ENCODE measurements at places on chromosomes 5 and 9.

GRCh38 chr5:103111468-103111867 lies 8.5 kb downstream of the GIN1 start:
- DNase-seq = no peak

GRCh38 chr9:21974343-21974721 lies 19.9 kb downstream of the CDKN2A start:
- no peak for DNase-seq

DNA sequence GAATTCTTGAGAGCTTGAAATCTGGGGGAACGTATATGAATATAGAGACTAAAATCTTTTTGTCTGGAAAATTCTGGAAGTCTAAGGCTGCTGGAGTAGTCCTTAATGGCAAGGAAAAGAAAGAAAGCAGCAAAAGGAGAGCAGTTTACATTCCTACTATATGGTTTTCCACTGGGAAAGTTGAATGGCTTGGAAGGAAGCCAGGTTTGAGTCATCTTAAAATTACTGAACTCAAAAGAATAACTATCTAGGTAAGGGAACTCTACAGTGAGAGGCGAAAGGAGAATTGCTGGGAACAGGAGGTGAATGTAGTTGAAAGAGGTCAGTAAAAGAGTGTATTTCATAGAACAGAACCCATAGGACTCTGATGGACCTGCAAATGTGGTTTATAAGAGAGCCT lies 258.1 kb upstream of the EDIL3 start:
- peak; percentile 28 for DNase-seq

GRCh38 chr5:24850926-24851486 lies 206.2 kb upstream of the CDH10 start:
- no peak for DNase-seq

- DNase-seq = no peak
Observed at GRCh38 chr9:129612123-129612522, 8.8 kb downstream of the C9orf50 start.

DNA sequence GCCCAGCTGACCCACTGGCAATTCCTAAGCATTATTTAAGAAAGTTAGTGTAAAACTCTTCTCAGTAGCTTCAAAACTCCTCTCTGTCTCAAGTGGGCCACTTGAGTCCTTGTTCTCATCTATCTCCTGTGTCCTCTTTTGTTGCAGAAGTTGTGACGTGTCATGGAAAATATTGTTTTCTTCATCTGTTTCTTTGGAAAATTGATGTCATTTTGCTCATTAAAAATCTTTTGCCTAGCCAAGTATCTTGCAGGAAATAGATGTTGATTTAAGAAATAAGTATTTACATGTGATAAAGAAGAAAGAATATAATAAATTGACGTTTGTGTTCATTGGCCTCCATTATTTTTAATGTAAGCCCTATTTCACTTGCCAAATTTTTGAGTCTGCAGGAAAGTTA lies 1158.4 kb upstream of the SEMA6A start:
- no peak for DNase-seq

- DNase-seq = peak; percentile 99
Observed at GRCh38 chr5:168552146-168552545, 23.0 kb downstream of the FBLL1 start.

DNA sequence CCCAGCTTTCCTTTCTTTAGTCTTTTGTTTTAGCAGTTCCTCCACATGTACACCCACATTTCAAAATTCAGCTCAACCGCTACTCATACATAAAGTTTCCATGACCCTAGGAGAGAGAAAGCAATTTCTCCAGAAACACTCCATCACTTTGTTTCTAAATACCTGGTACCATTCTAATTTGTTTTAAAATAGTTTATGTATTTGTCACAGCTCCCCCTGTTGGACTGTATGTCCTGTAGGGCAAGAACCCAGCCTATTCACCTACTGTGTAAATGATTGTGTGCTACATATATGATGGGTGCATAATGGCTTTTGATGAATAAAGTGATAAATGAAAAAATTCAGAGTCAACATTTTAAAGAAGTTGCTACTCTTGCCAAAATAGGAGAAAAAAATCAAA lies 139.1 kb downstream of the COX7C start:
- no peak for DNase-seq

DNA sequence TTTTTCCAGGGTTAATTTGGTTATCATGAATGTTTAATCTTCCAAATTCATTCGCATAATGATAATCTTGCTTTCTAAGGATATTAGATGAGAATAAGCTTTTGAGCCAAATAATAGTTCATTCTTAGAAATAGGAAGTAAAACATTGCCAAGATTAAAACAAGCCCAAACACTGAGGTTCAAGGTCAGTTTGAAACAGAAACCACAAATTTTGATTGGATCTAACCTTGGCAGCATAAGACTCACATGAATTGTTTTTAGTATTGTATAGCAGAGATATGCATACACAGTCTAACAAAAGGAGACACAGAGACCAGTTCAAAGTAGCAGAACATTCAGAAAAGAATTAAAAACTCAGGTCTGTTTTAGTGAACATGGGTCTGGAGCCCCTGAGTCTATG lies 43.4 kb upstream of the VCAN start:
- DNase-seq = peak; percentile 51

GRCh38 chr9:23821375-23822181 lies 4.5 kb downstream of the ELAVL2 start:
- DNase-seq = no peak

DNA sequence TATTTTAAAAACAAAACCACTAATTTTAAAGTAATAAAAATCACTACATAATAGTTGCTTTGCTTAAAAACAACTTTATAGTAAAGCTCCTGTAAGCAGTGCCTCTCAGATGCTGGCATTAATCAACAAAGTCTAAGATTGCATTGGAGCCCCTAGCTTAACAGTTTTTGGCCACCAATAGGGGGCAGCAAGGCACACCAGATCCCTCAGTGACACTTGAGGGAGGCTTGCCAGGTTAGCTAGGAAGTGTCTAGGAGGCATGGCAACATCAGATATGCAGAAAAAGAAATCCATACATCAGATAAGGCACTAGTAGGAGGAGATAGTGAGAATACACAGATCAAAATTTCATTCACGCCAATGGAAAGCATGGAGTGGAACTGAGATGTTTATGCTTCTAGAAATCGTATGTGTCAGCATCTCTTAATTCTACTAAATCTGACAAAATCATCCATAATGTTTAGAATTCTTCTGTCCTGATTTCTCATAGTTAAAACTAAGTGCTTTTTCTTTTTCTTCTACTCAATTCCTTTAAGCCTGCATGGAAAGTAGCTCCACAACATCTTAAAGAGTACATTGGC lies 73.6 kb upstream of the PAM start:
- DNase-seq = peak; percentile 78

GRCh38 chr9:10678790-10679189 lies 66.0 kb upstream of the PTPRD start:
- DNase-seq = peak; percentile 49

DNA sequence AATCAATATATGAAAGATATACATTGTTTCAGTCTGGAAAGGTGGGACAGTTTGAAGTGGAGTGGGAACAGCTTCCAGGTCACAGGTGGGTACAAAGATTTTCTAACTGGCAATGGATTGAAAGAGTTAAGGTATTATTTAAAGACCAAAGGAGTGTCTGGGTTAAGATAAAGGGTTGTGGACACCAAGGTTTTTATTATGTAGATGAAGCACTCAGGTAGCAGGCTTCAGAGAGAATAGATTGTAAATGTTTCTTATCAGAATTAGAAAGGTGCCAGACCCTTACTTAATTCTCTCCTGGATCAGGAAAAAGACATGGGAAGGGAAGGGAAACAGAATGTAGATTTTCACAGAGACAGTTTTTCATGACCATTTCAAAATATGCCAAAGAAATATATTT lies 1174.8 kb downstream of the MAT2B start:
- no peak for DNase-seq

DNA sequence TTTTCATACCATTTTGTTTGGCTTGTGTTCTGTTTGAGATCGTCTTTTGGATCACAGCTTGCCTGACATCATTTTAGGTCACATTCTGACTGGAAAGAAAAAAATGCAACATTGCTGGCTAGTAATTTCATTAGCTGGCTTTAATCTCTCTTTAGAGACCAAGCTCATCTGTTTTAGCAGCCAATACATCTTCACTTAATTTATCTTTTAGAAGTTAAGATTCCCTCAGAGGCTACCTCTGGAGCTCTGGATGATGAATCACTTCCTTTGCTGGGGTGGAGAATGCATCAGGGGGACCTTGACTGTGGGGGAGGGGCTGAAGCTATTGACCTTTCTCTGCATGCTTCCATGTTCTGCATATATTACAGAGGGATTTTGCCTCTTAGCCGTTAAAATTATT lies 181.5 kb upstream of the OTULINL start:
- peak; percentile 59 for DNase-seq

DNA sequence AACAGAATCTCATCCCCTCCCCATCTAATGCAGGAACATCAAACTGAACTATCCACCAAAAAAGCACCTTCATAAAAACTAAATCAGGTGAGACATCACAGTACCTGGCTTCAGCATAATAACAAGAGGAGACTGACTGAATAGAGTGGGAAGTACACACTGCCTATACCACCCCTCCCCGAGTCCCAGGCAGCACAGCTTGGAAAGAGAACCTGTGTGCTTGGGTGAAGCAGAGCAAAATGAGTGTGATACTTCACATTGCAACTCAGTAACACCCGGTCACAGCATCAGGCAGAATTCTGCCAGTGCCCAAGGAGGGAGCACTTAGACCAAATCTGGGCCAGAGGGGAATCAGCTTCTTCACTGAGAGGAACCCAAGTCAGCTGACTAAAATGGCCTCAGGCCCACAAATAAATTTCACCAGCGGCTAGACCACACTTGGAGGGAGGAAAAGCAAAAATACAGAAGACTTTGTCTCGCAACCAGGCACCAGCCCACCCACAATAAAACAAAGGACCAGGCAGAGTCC lies 69.3 kb upstream of the OR2K2 start:
- no peak for DNase-seq

DNA sequence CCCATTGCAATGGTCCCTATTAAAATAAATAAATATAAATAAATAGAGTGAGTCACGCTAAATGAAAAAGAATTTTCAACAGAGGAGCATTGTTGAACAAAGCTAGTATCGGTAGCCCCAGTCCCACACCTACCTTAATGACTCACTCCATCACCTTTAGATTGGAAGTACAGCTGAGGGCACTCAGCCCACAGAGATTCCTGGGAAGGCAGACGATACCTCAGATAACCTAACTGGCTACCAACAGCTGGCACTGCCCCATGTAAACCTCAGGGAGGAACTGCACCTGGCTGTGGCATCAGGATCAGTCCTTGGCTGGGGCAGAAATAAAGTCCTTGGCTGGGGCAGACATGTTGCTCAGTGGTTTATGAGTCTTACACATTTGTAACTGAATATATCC lies 49.3 kb downstream of the SPRY4 start:
- no peak for DNase-seq

DNA sequence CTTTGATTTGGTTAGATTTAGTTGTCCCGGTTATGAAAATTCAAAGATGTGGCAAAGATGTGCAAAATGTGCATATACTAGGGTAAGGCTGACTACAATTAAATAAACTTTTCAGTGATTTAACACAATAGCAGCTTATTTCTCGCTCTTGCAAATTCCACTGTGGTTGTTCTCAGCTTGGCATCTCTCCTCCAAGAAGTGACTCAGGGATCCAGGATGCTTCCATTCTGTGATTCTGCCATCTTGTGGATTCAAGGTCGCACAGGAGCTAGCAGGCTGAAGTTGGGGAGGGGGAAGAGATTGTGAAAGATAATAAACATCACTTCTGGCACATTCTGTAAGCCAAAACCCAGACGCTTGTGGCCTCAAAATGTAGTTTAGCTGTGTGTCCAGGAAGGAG lies 60.1 kb upstream of the TGFBR1 start:
- DNase-seq = no peak

GRCh38 chr9:94927762-94928670 lies 201.5 kb downstream of the AOPEP start:
- DNase-seq = no peak

DNA sequence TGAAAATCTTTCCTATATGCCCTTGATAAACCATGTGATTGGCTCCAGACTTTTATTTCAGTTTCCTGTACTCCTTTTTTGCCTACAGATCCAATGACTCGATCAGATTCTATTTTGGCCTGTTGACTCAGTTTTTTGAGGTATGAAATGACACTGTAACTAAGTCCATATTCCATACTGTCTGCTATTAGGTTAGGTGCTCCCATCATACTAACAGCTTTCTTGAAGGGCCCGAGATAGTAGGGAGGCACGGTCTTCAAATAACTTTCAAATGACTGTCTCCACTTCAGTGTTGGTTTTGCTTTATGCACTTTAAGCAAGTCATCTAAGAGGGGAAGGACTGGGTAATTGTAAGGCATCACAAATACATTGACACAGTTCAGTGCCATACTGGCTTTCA lies 295.4 kb upstream of the DAB2 start:
- DNase-seq = no peak

DNA sequence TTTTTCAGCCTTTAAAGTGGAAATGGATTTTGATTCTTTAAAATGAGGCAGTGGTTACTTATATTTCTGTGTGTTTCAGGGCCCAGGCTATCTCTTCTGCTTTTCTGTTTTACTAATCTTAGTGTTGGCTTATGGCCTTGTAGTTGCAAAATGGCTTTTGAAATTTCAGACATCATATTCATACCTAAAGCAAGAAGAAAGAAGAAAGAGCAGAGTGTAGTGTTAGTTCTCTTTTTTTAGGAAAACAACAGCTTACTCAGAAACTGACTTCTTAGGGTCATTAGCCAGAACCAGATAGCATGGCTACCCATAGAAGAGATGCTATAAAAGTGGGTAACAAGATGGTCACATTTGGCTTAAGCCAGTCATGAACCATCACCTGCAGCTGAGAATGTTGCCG lies 20.9 kb downstream of the ZBED3 start:
- no peak for DNase-seq

DNA sequence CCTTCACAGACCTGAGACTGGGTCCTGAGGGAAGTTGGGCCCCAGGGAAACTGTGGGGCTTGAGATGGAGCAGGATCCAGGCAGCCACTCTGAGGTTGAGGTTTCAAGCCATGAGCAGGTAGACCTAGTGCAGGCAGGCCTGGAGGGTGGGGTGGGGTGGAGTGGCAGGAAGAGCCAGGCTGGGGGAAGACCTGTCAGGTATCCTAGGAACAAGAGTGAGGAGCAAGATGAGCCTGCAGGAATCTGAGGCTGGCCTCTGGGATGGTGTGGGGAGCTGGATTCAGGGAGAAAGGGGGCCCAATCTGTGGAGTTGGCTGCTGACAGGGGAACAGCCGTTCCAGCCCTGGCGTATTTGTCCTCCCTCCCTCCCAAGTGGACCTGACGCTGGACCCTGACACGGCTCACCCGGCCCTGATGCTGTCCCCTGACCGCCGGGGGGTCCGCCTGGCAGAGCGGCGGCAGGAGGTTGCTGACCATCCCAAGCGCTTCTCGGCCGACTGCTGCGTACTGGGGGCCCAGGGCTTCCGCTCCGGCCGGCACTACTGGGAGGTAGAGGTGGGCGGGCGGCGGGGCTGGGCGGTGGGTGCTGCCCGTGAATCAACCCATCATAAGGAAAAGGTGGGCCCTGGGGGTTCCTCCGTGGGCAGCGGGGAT lies 9.8 kb downstream of the RACK1 start:
- no peak for DNase-seq

DNA sequence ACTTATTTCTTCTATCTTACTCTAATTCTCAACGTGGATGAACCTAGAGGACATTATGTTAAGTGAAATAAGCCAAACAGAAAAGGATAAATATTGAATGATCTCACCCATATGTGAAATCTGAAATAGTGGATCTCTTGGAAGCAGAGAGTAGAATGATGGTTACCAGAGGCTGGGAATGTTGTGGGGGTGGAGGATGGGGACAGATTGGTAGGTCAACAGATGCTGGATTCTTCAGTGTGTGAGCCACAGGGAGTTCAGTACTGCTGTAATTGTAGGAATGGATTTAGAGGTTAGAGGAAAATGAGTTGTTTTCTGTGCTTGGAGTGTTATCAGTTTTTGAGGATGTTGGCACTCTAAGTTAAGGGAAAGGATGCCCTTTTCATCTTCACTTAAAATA lies 190.6 kb downstream of the FBXL7 start:
- peak; percentile 17 for DNase-seq

Data from fibroblast of pulmonary artery (primary cell).